ENCODE measurements at places on chromosomes 4 and X.

GRCh38 chrX:19072372-19072771, 49.9 kb downstream of the ADGRG2 start:
- DNase-seq = no peak

- DNase-seq = no peak
Measured at GRCh38 chrX:12868747-12869146, 1.9 kb downstream of the TLR7 start.

DNA sequence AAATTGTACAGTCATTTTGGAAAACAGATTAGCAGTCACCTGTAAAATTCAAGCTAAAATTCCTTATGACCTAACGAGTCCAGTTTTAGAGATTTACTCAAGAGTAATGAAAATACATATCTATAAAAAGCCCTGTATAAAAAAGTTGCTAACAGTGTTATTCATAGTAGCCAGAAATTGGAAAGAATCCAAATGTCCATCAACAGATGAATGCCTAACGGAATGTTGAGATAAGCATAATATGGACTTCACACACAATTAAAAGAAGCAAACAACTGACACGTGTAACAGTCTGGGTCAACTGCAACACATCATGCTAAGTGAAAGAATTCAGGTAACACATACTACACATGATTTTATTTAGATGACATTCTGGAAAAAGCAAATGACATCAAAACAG, 584.8 kb upstream of the AGA start:
- no peak for DNase-seq

DNA sequence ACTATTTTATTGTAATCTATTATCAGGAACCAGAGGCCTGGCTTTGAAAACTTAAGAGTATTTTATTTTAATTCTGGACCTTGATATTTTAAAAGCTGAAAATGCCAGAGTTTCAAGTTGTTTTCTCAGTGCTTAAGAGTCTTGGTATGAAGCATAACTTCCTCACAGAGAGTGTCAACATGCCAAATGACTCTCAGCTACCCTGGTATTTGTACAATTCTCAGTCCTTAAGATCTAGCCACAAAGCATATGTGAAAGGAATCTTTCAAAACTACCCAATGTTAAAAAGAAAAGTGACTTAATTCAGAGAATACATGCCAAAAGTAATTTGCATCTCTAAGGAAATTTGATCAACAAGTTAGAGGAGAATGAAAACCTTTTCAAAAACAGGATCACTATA, 171.9 kb downstream of the DKK2 start:
- DNase-seq = no peak

- DNase-seq = no peak
Measured at GRCh38 chr4:6362243-6362885, 92.7 kb downstream of the WFS1 start.

- DNase-seq = no peak
Measured at GRCh38 chr4:79651456-79651855, 243.4 kb upstream of the GK2 start.

DNA sequence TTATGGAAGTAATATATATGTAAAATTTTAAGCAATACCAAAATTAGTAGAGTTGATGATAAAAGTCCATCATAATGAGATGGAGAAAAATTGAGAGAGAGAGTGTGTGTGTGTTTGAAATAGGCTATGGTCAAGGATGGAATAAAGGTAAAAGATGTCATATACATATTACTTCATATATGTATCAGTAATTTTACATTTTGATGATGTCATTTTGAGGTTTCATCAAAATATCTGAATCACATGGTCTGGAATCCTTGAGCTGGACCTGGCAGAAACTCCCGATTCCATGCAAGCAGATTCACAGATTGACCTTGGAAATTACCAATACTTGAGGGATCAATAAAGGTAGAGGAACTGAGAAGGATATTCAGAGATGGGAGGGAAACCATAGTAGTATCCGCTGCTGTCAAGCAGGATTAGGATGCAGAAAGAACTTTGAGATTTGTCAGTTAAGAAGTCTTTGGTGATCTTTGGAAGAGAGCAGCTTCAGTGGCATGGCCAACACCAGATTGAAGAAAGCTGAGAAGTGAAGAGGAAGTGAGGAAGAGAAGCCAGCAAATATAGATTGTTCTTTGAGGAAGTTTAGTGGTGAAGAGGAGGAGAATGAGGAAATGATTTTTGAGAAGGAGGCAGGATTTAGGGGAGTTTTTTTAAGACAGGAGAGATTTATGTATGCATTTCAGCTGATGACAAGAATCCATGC, 21.5 kb downstream of the DNAAF6 start:
- DNase-seq = no peak

DNA sequence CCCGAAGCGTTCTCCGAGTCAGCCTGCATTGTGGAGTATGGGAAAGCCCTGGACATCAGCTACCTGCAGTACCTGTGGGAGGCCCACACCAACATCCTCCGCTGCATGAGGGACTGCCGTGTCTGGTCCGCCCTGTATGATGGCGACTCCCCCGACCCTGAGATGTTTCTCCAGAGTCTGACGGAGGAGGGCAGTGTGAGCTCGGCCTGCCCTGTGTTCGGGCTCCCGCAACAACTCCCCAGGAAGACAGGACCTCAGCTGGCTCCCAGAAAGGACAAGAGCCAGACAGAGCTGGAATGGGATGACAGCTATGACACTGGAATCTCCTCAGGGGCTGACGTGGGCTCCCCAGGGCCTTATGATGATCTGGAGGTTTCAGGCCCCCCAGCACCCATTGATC, 111.3 kb downstream of the GATB start:
- DNase-seq = no peak

GRCh38 chr4:118801895-118802575, 33.9 kb downstream of the SEC24D start:
- DNase-seq = no peak

- no peak for DNase-seq
Measured at GRCh38 chr4:25347971-25348370, 29.1 kb upstream of the ANAPC4 start.

DNA sequence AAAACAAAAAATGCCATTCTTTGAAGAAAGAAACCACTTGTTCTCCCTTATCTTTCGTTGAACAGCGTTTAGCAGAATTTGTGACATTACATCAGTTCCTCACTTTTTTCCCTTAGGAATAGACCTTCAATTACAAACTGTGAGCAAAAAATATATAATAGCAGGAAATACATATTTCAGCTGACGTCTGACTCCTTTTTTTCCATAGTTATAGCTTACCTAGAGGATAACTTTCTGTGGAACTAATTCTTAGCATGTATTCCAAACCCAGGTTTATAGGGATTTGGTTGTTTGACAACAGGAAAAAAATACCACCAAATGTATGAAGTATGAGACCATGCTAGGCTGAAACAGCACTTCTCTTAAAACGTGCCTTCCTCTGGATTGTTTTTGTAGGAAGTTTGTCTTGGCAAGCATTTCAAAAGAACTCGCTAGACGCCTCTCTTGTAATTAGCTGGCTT, 2.0 kb upstream of the LIMCH1 start:
- no peak for DNase-seq

DNA sequence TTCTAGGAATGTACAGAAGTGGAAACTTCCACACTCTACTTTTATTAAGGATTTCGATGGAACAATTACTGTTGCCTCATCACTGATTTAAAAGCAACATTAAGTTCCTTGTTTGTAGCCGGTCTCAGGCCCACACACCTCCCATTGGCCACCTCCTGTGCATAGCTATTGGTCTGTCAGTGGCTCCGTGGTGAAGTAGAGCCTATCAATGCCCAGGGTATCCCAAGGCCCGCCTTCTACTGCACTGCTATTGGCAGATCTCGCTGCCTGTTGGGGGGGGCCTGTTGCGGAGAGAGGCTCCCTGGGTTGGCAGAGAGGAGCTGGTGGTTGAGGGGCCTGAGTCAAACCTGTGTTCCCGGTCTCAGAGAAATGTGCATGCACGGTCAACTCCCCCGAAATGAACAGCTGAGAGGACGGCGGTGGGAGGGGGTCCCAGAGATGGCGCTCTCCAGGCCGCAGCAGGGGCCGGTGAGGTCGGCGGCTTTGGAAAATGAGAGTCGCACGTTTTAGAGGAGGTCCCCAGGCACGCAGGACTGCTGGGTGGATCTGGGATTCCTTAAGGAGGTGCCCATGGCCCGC, 4.9 kb upstream of the ARAF start:
- DNase-seq = peak; percentile 71

DNA sequence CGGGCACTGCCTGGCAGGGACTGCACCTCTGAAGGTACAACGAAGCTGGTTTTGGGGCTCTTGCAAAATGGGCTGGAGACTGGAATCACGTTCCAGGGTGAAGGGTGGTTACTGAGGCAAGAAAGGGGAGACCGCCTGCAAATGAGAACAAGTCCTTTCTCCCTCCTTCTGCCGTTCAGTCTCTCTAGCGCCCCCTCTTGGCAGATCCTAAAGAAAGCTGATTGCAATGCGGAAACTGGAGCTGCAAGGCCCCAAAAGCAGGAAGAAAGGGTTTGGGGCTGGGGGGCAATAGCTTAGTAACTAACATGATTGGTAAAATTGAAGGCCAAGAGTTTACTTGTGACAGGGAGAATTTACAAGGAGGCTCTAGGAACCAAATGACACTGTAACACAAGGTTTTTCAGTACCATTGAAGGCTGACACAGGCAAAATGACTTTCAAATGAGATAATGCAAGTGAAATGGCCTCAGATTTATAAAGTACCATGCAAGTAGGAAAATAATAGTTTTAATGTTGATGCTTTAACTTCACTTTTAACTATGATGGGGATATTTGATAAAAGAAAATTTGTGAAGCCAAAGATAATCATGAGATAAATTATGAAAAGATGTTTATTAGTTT, 222.7 kb upstream of the HAND2 start:
- no peak for DNase-seq

DNA sequence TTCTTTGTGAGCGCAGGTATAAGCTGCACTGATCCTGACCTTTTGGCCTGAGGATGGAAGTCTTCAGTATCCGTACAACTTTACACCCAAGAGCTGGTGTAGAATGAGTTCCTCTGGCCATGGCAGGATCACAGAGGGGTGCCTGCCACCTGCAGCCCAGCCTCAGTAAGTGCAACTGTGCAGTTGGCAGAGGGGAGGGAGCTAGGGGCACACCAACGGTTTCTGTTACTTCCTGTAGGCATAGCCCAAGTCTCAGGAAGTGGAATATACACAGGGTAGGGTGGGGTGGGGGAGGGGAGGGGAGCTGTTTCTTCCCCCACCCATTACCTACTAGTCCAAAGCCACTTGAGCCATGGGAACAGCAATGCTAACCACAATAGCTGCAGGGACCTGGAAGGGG, 85.4 kb upstream of the GBA3 start:
- DNase-seq = peak; percentile 6

Data from stimulated activated CD4-positive, alpha-beta T cell treated with anti-CD3 and anti-CD28 coated beads, TNF-alpha, amount 100 ng/mL, for 4 hours (primary cell).